ENCODE measurements at places on chromosomes 5 and 9.

- DNase-seq, result no peak
These were observed 32.6 kb upstream of the ACOT12 start for GRCh38 chr5:81426359-81427030.

DNA sequence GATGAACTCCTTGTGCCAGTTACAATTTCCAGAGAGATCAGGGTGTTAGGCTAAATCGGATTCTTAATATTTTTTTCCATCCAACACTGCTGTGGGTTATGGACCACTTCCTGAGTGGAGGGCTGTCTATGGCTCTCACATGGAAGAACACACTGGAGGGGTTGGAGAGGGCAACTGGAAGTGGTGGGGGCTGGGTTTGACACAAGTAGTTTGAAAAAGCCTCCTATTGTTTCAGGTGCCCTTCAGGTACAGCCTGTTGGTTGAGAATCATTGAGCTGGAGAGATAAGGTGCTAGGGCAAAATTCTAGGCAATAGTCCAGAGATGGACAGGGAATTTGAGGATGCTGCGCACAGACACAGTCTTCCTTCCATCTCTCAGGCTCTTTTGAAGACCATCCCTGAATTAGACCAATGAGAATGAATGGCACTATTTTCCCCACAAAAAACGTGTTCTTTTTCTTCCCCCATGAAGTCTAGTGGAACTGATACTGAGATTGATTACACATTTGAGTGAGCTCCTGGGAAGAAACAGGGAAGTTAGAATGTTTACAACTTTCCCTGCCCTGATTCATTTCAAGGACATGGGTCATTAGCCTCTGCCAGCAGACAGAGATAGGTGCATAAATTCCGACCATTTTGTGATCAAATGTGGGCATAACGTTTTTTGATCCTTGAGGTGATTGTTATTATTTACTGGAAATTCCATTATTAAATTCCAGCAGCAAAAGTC is 87.7 kb downstream of the ACER2 start:
- DNase-seq, result no peak

DNA sequence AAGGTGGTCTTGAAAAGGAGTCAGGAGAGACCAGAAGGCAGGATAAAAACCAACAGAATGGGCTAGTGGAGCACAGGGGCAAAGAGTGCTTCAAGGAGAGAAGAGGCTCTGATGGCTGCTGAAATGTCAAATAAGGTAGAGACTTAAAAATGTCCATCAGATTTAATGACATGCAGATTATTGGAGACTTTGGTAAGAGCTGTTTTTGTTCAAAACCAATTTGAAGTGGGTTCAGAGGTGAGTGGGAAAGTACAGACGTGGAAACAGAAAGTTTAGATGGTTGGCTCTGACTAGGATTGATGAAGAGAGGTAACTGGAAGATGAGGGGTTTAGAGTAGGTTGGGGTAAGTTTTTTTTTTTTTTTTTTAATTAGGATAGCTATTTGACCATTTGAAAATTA is 14.1 kb downstream of the SLC25A46 start:
- DNase-seq, result no peak

- DNase-seq, result no peak
These were observed 14.9 kb downstream of the SPAAR start for GRCh38 chr9:35923927-35924763.

GRCh38 chr9:86902176-86902575 is 45.1 kb downstream of the GAS1 start:
- DNase-seq, result no peak
